Stimulated activated naive CD4-positive, alpha-beta T cell (primary cell): ENCODE measurements at places on chromosomes 3 and 15.
A peak's percentile ranks its signal among the peaks of the same experiment; 100 is the strongest.

GRCh38 chr15:101723171-101723873, 951 bp downstream of the TARS3 start:
- peak; percentile 5 for DNase-seq

GRCh38 chr15:43526261-43526930, 9.0 kb downstream of the MAP1A start:
- DNase-seq = no peak

- no peak for DNase-seq
Observed at GRCh38 chr3:194148383-194148782, 12.4 kb downstream of the HES1 start.

DNA sequence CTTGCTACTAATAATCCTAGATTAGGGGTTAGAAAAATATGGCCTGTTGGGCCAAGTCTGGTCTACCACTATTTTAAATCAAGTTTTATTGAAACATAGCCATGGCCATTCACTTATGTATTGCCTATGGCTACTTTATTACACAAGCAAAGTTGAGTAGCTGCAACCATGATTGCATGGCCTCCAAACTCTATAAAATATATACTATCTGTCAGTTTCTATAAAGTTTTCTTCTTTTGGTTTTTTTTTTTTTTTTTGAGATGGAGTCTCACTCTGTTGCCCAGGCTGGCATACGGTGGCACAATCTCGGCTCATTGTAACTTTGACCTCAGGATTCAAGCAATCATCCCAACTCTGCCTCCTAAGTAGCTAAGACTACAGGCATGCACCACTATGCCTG, 60.4 kb downstream of the INO80 start:
- no peak for DNase-seq

- no peak for DNase-seq
Observed at GRCh38 chr15:99929266-99929665, 196.0 kb upstream of the LYSMD4 start.

DNA sequence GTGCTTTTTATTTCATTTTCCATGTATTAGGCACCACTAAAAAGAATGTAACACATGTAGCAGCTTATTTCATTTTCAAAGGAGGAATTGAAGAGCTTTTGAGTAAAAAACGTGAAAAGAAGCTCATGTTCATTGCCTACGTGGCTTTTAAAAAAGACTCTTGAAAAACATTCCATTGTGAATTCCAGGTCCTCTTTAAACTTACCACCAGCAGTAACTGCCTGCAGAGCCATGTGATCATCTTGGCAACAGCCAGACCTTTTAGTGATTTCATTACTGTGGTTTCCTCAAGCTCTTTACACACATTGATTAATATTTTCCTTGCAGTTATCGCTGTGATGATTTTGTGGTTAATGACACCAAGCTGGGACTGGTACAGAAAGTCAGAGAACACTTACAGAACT, 43.8 kb upstream of the FBXL22 start:
- no peak for DNase-seq

DNA sequence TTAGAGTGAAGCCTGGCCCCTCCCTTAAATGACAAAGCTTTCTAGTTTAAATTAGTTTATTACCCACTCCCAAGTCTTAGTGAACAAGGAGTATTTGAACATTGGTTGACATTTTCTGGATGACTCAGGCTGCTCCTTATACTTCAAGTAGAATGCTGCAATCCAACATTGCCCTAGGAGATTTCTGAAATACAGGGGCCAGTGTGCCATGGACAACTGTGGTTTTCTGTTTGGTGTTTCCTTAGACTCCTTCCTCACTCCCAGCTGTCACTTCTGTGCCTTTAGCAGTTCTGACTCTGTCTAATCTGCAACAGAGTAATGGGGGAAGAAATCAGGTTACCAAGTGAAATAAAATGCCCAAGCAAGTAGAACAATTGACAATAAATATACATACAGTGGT, 116.1 kb upstream of the P2RY1 start:
- no peak for DNase-seq

- DNase-seq = no peak
Observed at GRCh38 chr3:155641956-155642355, 102.9 kb downstream of the PLCH1 start.

- no peak for DNase-seq
Observed at GRCh38 chr3:43155464-43156121, 49.7 kb upstream of the POMGNT2 start.
